ENCODE measurements at places on chromosomes 11 and 22.

- no peak for DNase-seq
These were observed 31.6 kb upstream of the MPPED2 start for GRCh38 chr11:30617762-30618161.

GRCh38 chr22:19806213-19807160 lies 45.9 kb downstream of the TBX1 start:
- no peak for DNase-seq

DNA sequence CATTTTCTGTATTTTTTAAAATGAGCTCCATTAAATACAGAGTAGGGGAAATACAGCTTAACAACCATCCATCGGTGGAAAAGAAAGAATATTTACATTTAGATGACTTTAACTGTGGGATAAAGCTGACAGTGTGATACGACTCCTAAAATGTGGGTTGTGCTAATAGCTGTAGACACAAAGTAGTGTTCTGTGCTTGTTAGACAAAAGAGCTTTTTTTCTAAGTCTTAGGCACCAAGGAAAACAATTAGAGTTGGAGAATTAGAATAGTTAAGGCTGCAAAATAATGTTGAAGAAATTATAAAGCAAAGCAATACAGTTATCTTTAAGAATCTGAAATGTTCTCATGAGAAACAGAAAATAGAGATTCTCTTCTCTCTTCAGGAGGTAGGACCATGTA lies 307.7 kb upstream of the KIRREL3 start:
- DNase-seq, result no peak

- DNase-seq, result no peak
These were observed 8.9 kb downstream of the RAPSN start for GRCh38 chr11:47440054-47440476.

- DNase-seq, result no peak
These were observed 129.0 kb downstream of the NECTIN1 start for GRCh38 chr11:119599864-119600541.

- DNase-seq, result no peak
These were observed 89.3 kb downstream of the PRR5L start for GRCh38 chr11:36385121-36385970.
